ENCODE measurements at places on chromosomes 5 and 9.

GRCh38 chr5:6686501-6686900 is 26.7 kb upstream of the TENT4A start:
- DNase-seq: no peak
- H3K27ac ChIP-seq: no peak overlapping the region
- H3K4me3 ChIP-seq: no peak overlapping the region
- H3K27me3 ChIP-seq: no peaks in the 10 kb centered on the region

- no peak overlapping the region for H3K27ac ChIP-seq
- no peaks in the 10 kb centered on the region for H3K36me3 ChIP-seq
- H3K27me3 ChIP-seq: no peaks in the 10 kb centered on the region
- peaks cover 20% of the 10 kb centered on the region for H3K4me1 ChIP-seq
- no peak for DNase-seq
Measured at GRCh38 chr9:124038239-124038638, 26.7 kb downstream of the LHX2 start.

DNA sequence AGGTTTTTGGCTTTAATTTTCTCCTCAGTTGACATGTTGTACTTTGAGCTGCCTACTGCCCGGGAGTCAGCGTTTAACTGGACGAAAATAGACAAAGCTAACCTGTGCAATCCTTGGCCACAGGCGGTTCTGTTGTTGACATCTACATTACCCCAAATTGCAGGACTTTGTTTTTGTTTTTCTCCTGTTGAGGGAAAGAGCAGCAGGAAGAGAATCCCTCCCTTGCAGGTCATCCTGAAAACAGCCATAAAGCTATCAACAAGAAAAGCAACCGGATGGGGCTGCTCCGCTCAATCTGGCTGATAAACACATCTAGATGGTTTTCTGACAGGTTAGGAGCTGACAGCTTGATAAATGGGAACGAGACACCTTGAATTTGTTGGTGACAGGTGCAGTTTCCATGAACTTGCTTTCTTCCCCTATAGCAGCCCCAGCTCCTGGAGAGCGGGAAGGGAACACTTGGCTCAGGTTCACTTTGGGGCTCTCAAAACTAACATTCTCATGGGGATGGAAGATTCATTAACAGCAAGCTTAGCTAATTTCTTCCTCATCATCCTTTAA is 331.5 kb downstream of the SLIT3 start:
- DNase-seq: no peak
- H3K4me1 ChIP-seq: no peaks in the 10 kb centered on the region
- no peak overlapping the region for H3K4me3 ChIP-seq

DNA sequence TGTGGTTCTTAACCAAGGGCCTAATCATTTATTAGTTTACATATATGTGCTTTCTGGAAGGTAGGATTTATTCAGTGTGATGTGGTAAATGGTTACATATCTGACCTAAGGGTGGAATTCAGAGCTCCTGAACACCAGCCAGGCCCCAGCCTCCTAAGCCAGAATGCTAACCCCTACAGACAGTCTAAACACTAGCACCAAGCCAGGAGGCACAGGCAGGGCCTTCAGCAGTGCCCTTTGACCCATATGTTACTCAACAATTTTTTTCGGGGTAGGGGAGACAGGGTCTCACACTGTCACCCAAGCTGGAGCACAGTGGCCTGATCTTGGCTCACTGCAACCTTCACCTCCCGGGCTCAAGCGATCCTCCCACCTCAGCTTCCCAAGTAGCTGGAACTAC is 40.3 kb downstream of the PRKACG start:
- no peaks in the 10 kb centered on the region for H3K36me3 ChIP-seq
- peaks cover 14% of the 10 kb centered on the region for H3K4me1 ChIP-seq
- H3K27ac ChIP-seq: no peak overlapping the region
- H3K4me3 ChIP-seq: no peak overlapping the region
- no peaks in the 10 kb centered on the region for H3K27me3 ChIP-seq
- DNase-seq: no peak

- H3K4me1 ChIP-seq: no peaks in the 10 kb centered on the region
- H3K27ac ChIP-seq: no peak overlapping the region
- no peaks in the 10 kb centered on the region for H3K36me3 ChIP-seq
- no peaks in the 10 kb centered on the region for H3K27me3 ChIP-seq
- no peak for DNase-seq
Measured at GRCh38 chr5:101068298-101068697, 165.2 kb upstream of the ST8SIA4 start.

- peaks cover 47% of the 10 kb centered on the region for H3K4me1 ChIP-seq
- no peaks in the 10 kb centered on the region for H3K36me3 ChIP-seq
- no peak overlapping the region for H3K4me3 ChIP-seq
- peak overlapping the region; percentile 82 for H3K27ac ChIP-seq
Measured at GRCh38 chr5:150214289-150214688, 24.4 kb downstream of the SLC6A7 start.

GRCh38 chr9:117029341-117029740 is 342.2 kb downstream of the TRIM32 start:
- H3K27me3 ChIP-seq: no peaks in the 10 kb centered on the region
- no peaks in the 10 kb centered on the region for H3K36me3 ChIP-seq
- no peak overlapping the region for H3K4me3 ChIP-seq
- no peaks in the 10 kb centered on the region for H3K4me1 ChIP-seq
- DNase-seq: no peak

DNA sequence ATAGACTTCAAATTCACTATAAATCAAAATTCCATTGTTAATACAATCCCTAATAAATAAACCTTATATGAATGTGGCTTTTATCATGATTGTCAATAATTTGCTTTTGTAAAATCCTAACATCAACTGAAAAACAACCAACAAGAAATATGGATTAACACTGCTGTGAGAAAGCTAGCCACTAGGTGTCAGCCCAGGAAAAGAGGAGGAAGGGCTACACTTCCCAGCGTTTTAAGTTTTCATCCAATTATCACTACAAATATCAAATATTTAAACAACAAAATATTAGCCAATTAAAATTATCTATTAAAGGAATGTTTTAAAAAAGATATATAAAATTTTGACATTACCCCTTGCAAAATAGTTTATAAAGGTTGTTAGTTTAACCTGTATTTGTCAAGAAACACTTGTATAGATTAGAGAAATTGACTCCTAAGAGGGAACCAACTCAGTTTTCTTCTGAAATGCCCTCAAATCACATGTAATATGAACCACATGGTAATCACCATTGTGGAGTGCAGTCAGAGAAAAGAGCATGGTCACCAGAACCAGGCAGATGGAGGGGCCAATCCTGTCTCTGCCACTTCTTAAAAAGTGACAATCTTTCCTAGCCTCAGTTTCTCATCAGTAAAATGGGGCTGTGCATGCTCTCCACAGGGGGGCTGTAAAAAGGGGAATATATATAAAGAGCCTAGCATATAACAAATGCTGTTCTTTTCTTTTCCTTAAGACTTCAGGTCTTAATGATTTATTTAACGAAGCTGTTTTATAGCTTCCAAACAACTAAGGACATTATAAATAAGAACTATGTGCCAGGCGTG is 188.2 kb downstream of the CRB2 start:
- no peak for DNase-seq
- H3K4me1 ChIP-seq: no peaks in the 10 kb centered on the region
- H3K36me3 ChIP-seq: no peaks in the 10 kb centered on the region
- no peak overlapping the region for H3K27ac ChIP-seq
- no peaks in the 10 kb centered on the region for H3K27me3 ChIP-seq

DNA sequence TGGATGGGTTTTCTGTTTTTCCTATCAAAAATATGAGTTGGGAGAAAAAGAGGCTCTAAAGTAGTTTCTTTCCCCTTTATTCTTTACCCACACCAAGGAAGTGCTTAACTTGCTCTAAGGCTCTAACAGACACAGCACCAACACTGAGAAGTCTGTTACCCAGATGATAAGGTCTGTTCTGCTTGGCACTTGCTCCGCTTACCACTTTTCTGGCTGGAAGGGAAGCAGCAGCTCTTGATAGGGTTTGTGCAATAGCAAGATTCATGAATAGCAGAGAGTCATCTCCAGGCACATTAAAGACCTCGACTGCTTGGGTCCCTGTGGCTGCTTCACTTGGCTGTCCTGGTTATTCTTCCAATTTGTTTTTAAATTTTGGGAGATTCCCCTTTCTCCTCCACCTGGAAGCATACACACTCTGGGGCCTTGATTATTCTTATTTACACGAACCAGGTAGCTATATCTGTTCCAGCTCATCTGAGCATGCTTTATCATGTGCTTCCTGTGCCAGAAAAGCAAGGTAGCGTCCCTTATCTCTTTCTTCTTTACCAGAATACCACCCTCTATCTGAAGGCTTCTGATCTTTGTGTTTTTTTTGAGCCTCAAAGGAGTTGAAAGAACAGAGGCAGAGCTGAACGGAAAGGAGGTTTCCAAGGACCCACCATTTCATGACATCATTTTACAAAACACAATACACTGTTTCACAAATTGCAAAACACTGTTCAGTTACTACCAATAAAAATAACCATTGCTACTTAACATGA is 24.8 kb downstream of the PPP3R2 start:
- H3K36me3 ChIP-seq: peaks cover 17% of the 10 kb centered on the region
- no peaks in the 10 kb centered on the region for H3K4me1 ChIP-seq
- no peak overlapping the region for H3K4me3 ChIP-seq
- no peaks in the 10 kb centered on the region for H3K27me3 ChIP-seq
- DNase-seq: no peak

DNA sequence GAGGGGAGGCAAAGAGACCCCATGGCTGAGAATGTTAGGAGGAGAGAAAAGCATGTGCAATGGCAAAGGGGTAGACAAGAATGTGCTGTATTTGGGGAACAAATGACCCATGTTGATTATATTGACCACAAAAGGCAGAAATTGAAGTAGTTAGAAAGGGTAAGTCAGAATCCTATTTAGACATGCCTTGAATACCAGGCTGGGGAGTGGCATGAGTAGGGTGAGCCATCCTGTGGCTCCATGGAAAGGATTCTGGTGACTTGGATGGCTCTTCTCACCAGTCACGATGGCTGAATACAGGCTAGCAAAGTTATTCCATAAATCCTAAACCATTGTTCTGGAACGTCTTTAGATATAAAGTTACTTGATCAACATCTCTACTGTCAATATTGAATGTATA is 73.4 kb upstream of the MEF2C start:
- DNase-seq: no peak
- H3K4me1 ChIP-seq: no peaks in the 10 kb centered on the region
- H3K4me3 ChIP-seq: no peak overlapping the region
- H3K27me3 ChIP-seq: no peaks in the 10 kb centered on the region
- no peaks in the 10 kb centered on the region for H3K36me3 ChIP-seq
- no peak overlapping the region for H3K27ac ChIP-seq

Data from vagina (tissue), 2 donors.